ENCODE measurements at places on chromosomes 4 and X. TPM values are rescaled to one million over a fixed set of nuclear protein-coding genes. Genes with fewer than 3 reads are reported as not detected.

The EVC2 gene
- 12.7 TPM for total RNA-seq

The KDR gene
- 425 TPM for total RNA-seq

The GLOD5 gene
- total RNA-seq = not detected

The BGN gene
- 11.2 TPM for total RNA-seq

The SMIM10L2A gene
- total RNA-seq = 0.95 TPM

The PLK4 gene
- 3.6 TPM for total RNA-seq

The HMX1 gene
- not detected for total RNA-seq

All from dermis lymphatic vessel endothelial cell (primary cell).